ENCODE measurements at places on chromosomes 5 and 9.

DNA sequence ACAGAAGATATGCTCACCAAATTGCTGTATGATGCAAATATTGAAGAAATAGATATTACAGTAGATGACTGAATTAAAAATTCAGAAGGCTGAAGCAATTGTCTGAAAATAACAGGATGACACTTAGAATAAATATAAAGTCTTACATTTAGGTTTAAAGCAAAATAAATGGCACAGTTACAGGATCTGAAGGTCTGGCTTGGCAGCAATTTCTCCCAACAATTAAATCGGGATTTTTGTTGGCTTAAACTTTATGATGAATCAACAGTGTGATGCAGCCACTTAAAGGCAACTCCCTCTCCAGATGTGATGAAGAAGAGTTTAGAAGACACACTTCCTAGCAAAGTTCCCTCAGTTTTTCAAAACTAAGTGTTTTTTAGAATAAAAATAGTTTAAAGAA, 80.5 kb downstream of the NREP start:
- DNase-seq = no peak

- DNase-seq = no peak
Observed at GRCh38 chr9:129363216-129363873, 185.3 kb upstream of the IER5L start.

DNA sequence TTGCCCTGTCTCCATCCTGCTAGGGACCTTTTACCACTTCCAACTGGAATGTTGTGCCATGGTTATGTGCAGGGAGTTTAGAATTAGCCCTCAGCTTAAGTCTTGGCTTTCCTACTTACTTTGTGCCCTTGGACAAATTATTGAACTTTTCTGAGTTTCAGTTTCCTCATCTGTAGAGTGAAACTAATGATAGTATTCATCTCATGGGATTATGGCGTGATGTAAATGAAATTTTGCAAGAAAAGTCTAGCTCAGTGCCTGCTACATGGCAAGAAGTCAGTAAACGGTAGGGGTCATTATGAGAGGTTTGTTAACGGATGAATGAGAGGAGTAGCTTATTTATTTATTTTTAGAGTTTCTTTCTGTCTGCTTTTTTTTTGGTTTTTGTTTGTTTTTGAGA, 1.8 kb downstream of the MVB12B start:
- no peak for DNase-seq

DNA sequence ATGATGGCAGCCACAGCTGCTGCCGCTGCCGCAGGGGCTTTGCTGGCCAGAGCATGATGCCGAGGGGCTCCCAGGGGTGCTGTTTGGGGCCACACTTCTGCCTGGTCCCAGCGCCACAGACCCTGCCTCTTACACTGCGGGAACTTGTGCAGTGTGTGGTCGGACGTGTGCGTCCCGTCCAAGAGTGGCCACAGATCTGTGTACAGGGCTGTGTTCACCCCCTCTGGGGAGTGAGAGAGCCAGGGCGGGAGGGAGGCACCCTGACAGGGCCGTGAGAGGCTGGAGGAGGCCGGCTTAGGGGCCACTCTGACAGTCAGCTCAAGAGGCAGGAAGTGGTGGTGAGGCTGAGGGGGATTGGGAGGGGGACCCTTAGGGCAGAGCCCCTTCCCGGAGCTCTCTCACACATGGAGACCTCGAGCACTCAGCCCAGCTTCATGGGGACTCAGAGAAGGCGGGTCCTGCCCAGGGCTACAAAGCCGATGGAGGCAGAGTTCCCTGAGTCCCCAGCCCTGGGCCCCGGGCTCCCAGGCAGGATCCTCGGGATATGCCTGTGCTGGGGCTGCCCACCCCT, 13.1 kb upstream of the CARD19 start:
- DNase-seq = no peak

DNA sequence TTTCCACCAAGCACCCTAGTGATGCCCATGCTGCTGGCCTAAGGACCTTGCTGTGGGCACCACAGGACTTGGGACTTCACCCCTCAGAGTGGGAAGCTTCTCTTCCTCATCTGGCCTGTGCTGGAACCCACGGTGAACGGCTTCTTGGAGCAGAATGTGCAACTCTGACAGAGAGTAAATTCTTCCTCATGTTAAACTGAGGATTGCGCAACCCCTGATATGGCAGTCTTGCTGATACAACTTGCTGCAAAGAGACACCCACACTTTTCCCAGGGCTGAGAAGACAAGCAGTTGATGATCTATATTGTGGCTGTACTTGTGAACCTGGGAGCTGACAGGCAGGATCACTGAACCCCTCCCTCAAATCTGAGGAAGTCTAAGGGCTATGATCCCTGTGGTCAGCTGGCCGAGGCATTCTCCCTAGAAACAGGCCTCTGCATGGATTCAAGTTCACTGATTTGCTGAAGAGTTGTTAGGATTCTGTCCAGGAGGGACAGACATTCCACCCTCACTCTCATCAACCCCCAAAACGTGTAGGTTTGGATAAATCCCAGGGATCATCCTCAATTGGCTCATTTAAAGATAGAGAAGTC, 307.2 kb downstream of the MTRR start:
- DNase-seq = no peak

DNA sequence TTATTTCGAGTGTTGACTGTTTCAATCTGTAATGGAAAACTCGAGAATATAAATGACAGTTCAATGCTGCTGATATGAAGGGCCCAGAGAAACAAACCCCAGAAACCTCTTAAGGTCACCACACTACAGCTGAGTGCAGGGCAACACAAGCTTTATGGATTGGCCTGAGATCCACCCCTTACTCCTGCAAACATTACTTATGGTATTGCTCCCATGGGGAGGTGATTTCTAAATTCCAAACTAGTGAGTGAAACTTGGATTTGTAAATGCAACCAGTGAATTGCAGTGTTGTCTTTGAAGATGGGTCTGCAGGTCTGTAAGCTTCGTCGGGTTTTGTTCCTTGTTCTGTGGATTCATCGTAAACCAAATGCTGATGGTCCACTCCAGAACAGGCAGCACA, 85.4 kb downstream of the NTRK2 start:
- no peak for DNase-seq

- no peak for DNase-seq
Observed at GRCh38 chr5:149712439-149713147, 17.5 kb upstream of the PPARGC1B start.

DNA sequence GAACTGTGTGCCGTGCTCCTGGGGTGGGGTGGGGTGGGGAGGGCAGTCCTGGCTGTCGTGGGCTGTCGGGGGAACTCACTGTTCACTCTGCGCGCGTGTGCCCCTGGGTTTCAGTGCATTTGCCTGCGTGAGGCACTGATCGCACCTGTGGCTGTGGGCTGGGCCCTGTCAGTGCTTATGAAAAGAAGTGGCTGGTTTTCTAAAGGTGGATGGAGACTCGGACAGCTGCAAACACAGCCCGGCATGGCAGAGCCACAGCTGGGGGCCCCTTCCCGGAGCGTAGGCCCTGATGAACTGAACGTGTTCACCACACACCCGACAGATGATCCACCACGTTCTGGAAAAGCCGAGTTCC, 42.7 kb downstream of the NKD2 start:
- no peak for DNase-seq

DNA sequence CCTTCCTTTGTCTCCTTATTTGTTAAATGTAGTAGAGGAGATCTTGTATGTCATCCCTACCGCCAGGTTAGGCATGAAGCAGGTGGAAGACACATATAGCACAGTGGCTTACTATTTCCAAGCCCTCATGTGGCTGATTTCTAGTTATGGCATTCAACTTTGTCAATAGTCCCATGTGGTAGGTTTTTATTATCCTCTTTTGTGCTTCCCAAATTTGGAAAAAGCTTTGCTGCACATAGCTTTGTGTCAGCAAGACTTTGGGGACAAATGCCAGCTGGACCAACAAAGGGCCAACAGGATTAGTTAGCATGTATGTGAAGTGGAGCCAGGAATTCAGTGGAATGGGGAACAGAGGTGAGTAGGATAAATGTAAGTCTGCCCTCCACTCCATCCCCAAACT, 276.3 kb downstream of the PSAT1 start:
- DNase-seq = no peak

DNA sequence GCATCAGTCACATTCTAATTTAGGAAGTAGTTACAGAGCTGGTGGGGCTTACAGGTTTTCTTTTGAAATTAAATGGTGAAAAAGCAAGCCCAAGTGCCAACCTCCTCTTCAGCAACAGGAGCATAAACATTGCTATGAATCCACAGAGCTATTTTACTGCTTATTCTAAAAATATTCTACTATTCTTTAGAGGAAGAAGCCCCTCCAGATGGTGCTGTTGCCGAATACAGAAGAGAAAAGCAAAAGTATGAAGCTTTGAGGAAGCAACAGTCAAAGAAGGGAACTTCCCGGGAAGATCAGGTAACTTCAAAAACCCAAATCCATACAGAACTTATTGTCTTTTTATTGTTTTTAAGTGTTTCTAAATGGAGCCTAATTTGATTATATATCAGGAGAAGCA, 202.8 kb downstream of the CWC27 start:
- DNase-seq = no peak

DNA sequence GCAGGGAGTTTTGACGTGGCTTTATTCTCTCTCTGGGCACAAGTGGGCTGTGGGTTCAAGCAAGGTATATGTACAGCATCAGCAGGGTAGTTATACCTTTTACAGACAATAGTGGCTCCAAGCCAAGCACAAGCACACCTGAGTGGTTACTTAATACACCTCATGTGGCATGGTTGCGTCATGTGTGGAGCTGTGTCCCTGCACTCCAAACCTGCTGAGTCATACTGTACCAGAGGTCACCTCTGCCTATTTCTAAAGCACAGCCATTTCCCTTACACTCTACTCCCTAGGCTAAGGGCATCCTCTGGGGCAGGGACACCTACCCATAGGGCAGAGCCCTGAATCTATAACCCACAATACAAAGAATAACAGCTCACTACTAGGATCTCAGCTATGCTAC, 147.3 kb downstream of the OSTF1 start:
- no peak for DNase-seq

DNA sequence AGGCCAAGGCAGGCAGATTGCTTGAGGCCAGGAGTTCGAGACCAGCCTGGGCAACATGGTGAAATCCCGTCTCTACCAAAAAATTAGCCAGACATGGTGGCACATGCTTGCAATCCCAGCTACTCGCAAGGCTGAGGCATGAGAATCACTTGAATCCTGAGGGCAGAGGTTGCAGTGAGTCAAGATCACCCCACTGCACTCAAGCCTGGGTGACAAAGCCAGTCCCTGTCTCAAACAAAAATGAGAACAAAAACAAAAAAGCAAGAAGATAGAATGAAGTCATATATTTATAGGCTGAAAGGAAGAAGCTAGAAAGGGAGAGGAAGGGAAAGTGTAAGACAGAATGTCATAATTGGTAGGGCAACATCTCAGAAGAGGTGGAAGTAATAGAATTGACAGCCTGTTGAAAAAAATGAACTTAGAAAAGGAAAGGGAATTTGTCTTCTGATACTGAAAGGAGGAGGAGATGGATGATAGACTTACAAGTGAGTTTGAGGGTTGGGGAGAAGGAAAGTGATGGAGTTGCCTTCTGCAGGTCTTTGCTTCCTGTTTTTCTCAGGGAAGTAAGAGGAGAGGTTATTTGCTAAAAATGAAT, 32.2 kb downstream of the CARD6 start:
- no peak for DNase-seq

GRCh38 chr9:121650217-121651007, 1.0 kb upstream of the DAB2IP start:
- peak; percentile 13 for DNase-seq

- no peak for DNase-seq
Observed at GRCh38 chr9:73265876-73266275, 114.2 kb downstream of the ANXA1 start.

- DNase-seq = no peak
Observed at GRCh38 chr5:60295423-60295822, 401.9 kb upstream of the PDE4D start.

DNA sequence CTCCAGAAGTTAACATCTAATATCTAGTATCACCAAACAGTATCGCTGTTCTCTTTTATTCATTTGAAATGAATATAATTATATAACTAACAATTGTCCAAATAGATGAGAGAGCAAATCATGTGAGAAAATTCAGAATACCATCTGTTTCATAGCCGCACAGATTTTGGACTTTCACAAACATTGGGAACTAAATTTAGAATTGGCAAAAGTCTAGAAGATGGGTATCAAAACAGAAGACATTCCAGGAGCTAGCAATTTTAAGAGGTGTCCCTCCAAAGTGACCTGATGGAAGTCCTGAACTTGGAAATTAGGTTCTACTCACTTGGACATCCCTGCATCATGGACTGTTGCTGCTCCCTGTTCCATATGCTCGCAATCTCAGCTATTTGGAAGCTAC, 57.0 kb upstream of the FSD1L start:
- no peak for DNase-seq

DNA sequence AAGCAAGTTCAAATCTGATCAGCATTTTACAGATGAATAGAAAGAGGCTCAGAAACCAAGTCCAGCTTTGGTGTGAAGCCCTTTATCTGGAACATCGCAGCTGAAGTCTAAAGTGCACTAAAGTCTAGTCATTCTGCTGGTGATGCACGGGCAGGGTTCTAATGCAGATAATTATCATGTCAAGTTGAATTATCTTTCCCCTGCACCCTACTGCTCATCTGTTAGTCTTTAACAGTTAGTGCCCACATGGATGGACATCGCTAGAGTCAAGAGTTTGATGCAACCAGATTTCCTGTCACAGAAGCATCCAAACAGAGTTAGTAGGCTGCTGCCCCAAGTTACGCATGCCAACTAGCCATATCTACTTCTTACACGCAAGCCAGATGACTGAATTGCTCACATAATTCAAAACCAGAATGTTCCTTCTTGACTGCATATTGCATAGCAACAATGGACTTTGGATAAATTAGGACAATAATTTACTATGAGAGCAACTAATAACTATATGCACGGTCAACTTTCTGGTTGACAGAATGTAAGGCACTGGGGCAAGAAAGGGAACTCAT, 1.6 kb upstream of the TOMM5 start:
- DNase-seq = no peak

- DNase-seq = no peak
Observed at GRCh38 chr9:129678844-129679243, 13.4 kb downstream of the PRRX2 start.

- DNase-seq = no peak
Observed at GRCh38 chr5:146539973-146540372, 24.0 kb upstream of the GPR151 start.

DNA sequence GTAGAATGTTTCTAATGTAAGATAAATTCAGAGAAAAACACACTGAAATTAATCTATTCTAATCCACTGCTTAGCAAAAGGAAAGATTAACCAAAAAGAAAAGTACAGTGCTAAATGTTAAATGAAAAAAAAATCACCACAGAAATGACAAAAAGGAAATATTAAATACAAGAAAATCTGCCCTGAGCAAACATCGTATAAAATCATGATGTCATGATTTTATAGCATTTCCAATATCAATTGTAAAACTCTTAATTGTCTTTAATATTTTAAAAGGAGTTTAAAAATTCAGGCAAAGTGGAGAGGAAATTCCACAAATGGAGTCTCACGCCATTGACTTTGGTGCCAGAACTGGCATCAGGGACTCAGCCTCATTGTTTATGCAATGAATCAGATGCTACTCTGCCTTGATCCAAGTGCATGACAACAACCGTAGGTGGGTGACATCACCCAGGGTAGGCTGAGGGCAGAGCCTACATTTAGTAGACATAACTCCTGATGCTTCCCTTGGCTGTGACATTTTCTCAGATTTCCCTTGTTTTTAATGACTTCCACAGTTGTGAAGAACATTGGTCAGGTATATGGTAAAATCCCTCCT, 696.8 kb downstream of the SEMA5A start:
- no peak for DNase-seq

Data from stimulated activated CD4-positive, alpha-beta T cell treated with anti-CD3 and anti-CD28 coated beads, Interleukin-15, amount 100 ng/mL, for 48 hours (primary cell).